GM12878 (cell line): ENCODE measurements at places on chromosomes 4 and X. TPM values are rescaled to one million over a fixed set of nuclear protein-coding genes. Genes with fewer than 3 reads are reported as not detected.

GRCh38 chr4:128715616-128716015 is 93.9 kb upstream of the JADE1 start:
- H3K4me1 ChIP-seq: no peaks in the 10 kb centered on the region
- no peak for DNase-seq
- H3K4me3 ChIP-seq: no peak overlapping the region
- H3K36me3 ChIP-seq: no peaks in the 10 kb centered on the region

- DNase-seq: no peak
- no peaks in the 10 kb centered on the region for H3K27me3 ChIP-seq
- H3K4me3 ChIP-seq: no peak overlapping the region
- no peaks in the 10 kb centered on the region for H3K4me1 ChIP-seq
- H3K36me3 ChIP-seq: no peaks in the 10 kb centered on the region
Observed at GRCh38 chr4:111639120-111639690, 506.0 kb upstream of the FAM241A start.

DNA sequence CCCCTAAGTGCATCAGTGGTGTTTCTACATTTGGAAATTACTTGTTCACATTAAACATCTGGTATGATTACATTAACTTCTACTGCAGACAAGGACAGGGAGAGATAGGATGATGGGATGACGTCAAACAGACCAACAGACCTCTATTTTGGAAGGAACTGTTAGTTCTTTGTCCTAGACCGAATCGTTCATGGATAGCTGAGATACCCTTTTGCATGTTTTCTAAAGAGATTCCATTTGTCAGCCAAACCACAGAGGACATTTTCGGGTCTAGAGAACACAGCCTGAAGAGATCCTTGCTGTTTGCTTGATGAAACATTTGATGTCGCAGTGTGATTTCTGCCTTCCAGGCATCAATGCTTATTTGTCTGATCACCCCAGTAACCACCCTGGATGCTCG is 27.7 kb downstream of the CHST7 start:
- no peak for DNase-seq
- H3K27me3 ChIP-seq: no peaks in the 10 kb centered on the region
- no peak overlapping the region for H3K4me3 ChIP-seq

- no peak for DNase-seq
- H3K36me3 ChIP-seq: no peaks in the 10 kb centered on the region
- H3K4me3 ChIP-seq: no peak overlapping the region
- H3K27me3 ChIP-seq: no peaks in the 10 kb centered on the region
Observed at GRCh38 chr4:47829438-47829837, 8.4 kb downstream of the CORIN start.

GRCh38 chrX:17882680-17883079 is 21.6 kb upstream of the RAI2 start:
- no peak overlapping the region for H3K4me3 ChIP-seq
- no peak overlapping the region for H3K27ac ChIP-seq
- no peak for DNase-seq
- H3K4me1 ChIP-seq: no peaks in the 10 kb centered on the region
- no peaks in the 10 kb centered on the region for H3K27me3 ChIP-seq
- no peaks in the 10 kb centered on the region for H3K36me3 ChIP-seq

GRCh38 chr4:73896416-73896815 is 27.2 kb downstream of the CXCL1 start:
- no peak overlapping the region for H3K27ac ChIP-seq
- no peak overlapping the region for H3K4me3 ChIP-seq
- DNase-seq: no peak
- no peaks in the 10 kb centered on the region for H3K36me3 ChIP-seq

DNA sequence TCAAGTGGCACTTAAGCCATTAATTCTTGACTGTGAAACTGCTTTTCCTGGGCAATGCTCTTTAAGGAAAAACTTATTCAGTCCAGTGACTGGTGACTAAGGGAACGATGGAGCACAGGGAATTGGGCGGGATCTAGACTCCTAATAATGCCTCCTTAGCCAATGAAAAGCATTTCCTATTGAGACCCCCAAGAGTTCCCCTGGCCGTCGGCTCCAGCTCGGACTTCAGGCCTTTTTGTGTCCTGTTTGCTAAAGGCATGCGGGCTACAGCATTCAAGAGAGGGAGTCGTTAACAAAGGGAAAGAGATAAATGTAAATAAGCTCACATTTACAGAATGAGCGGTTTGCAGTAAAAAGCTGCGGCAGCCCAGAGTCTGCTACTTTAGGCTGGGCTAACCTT is at the start of gene LPAR4:
LPAR4 (plus strand) TSS at position 232 of the 400 bp plus-strand sequence. CDS start 7,150 bp downstream, outside the sequence.
- no peak within 1 kb of the TSS for H3K4me3 ChIP-seq
- no peaks in the 10 kb centered on the region for H3K27me3 ChIP-seq
- H3K27ac ChIP-seq: no peak within 1 kb of the TSS
- no peak for DNase-seq
- H3K4me1 ChIP-seq: no peaks in the 10 kb centered on the region

- no peak overlapping the region for H3K27ac ChIP-seq
- no peaks in the 10 kb centered on the region for H3K27me3 ChIP-seq
- no peaks in the 10 kb centered on the region for H3K36me3 ChIP-seq
- no peak for DNase-seq
- no peaks in the 10 kb centered on the region for H3K4me1 ChIP-seq
Observed at GRCh38 chrX:142036116-142036515, 132.4 kb downstream of the MAGEC1 start.

DNA sequence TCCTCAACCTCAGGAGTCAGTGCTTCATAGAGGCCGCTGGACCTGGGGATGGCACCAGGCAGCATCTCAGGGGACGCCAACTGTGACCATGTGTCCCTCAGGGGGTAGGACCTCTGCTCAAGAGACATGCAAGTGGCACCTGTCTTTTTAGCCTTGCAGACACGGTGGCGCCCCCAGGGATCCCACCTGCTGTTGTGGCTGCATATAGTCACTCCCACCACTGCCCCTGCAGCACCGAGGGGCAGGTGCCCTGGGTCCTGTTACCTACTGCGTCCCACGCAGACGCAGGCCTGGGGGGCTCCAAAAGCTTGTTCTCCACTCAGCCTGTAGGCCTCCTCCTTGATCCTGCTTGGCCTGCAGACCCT is 2.5 kb downstream of the MYL5 start:
- H3K27me3 ChIP-seq: no peaks in the 10 kb centered on the region
- H3K4me3 ChIP-seq: 0 out of 2 replicates have a peak overlapping the region, but pooled peaks have one; percentile 85
- DNase-seq: no peak
- peaks cover 38% of the 10 kb centered on the region for H3K4me1 ChIP-seq
- H3K27ac ChIP-seq: peak overlapping the region; percentile 92
- H3K36me3 ChIP-seq: peaks cover 7% of the 10 kb centered on the region

The XAGE1A gene
- total RNA-seq: not detected in 2 replicates

The GAGE10 gene
- total RNA-seq: not detected in 2 replicates
